ENCODE measurements at places on chromosomes 5 and 9.

DNA sequence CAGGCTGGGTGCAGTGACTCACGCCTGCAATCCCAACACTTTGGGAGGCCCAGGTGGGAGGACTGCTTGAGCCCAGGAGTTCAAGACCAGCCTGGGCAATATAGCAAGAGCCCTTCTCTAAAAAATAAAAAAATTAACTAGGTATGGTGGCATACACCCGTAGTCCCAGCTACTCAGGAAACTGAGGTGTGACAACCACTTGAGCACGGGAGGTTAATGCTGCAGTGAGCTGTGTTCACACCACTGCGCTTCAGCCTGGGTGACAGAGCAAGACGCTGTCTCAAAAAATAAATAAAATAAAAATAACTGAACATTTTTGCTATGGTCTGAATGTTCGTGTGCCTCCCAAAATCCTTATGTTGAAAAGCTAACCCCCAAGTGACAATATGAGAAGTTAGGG lies 24.5 kb downstream of the AGTPBP1 start:
- DNase-seq = no peak

DNA sequence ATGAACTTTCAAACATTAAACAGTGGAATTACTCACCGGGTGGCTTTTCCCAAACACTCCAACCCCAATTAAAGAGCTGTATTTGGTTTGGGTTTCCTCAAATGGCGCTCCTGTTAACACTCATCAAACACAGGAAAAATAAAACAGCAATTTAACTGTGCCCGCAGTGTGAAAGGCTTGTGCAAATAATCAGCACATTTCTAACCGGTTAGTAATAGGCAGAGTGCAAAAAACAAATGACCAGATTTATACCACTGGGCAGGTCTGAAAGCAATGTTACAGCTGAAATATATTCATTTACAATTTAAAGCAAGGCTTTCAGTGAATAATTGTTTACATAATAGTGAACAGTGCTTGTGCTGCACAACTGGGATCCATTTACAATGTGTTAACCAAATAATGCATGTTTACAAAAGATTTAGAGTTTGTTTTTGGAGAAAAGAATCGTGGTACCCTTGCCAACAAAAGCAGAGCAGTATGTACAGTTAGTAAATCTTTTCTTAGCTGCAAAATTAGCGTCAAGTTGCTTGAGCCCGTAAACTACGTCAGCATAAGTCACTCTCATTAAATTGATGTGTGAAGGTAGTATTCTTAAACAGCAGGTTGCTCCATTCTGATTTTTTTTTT lies 662.9 kb upstream of the ZNF608 start:
- no peak for DNase-seq

DNA sequence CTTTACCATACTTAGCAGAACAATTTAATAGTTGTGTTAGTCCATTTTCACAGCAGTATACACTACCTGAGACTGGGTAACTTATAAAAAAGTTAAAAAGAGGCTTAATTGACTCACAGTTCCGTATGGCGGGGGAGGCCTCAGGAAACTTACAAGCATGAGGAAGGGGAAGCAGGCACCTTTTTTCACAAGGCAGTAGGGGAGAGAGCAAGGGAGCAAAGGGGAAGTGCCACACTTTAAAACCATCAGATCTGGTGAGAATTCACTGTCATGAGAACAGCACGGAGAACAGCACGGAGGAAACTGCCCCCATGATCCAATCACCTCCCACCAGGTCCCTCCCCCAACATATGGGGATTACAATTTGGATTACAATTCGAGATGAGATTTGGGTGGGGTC lies 269.9 kb downstream of the MTRR start:
- no peak for DNase-seq

- no peak for DNase-seq
These were observed 457.1 kb downstream of the DTWD2 start for GRCh38 chr5:118531276-118531675.

DNA sequence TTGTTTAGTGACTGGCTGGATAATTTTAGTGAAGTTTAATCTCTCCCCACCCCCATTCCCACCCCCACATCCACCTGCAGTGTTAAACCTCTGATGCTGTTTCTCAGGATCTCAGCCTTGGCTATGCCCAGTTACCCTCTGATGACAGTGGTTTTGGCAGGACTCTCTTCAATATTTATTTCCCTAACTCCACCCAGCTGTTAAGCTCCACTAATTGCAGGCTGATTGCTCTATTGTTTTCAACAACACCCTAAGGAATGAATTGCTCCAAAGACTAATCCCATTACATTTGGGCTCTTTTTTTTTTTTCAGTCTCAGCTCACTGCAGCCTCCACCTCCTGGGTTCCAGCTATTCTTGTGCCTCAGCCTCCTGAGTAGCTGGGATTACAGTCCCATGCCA lies 46.3 kb downstream of the PHAX start:
- no peak for DNase-seq

- no peak for DNase-seq
These were observed 42.8 kb downstream of the NFIB start for GRCh38 chr9:14271093-14271673.

DNA sequence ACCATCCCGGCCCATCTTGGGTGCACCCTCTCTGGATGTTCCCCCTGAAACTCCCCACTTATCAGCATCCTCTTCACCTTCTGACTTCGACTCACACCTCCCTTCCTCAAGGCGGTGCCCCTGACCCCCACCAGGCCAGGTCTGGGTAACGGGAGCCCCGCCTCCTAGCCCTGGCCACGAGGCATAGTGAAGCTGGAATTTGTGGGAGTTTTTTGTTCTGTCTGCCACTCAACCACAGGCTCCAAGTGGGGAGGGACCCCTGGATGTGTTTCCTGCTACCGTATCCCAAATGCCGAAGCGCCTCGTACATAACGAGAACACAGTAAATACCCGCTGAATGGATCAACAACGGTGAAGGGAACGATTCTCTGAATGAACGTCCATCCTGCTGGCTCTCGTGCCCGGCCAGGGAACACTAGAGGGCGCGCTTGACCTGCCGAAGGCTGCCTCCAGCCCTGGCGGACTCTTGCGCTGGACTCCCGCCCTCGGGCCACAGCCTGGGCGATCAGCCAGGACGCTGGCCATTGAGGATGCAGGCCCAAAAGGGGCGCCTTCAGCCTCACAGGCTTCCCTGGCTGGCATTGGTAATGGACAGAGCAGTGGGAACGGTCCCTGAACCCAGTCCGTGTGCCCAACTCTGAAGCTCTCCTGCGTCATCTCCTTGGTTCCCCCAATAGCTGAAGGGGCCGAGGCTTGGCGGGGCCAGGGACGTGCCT lies 47.3 kb upstream of the PHYKPL start:
- peak; percentile 57 for DNase-seq

DNA sequence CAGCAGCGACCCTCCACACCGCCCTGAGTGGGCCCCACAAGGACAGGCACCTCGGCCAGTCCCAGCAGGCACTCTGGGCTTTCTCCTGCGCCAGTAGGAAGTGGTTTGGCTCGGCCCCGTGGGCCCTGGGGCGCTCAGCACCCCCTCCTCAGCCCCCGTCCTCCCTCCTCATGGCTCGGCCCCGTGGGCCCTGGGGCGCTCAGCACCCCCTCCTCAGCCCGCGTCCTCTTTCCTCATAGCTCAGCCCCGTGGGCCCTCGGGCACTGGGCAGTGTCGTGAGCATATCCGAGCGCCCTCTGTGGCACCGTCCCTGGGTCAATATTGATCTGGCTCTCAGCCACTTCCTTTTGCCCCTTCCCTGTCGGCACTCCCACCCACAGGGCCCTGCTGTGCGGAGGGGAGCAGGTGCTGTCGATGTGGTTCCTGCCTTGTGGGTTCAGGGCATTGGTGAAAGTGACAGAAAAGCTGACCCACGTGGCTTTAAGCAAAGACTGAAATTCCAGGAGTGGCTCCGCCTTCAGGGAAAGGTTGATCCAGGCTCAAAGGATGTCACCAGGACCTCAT lies 5.5 kb upstream of the SCGB3A1 start:
- no peak for DNase-seq

DNA sequence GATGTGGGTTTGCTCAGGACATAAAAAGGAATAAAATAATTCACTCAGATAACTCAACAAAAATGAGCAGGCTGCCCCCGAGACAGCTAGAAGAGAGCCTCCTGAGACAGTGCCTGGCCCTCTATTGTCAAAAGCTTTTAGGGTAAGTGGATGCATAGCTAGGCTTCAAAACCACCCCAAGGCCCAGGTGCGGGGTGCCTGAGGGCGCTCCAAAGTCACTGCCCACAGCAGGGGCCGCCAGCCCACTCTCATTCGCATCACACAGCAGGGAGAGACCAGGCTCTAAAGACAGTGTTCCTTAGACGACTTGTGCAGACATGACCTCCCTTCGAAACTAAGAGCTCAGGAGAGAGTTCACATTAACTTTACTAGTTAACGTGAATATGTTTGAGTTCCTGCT lies 271.5 kb downstream of the FSTL4 start:
- DNase-seq = no peak

GRCh38 chr9:73148447-73148937 lies 3.2 kb upstream of the ANXA1 start:
- no peak for DNase-seq

GRCh38 chr5:37838152-37838932 lies 1.5 kb downstream of the GDNF start:
- no peak for DNase-seq

GRCh38 chr9:113492343-113493202 lies 29.0 kb downstream of the RGS3 start:
- DNase-seq = no peak

DNA sequence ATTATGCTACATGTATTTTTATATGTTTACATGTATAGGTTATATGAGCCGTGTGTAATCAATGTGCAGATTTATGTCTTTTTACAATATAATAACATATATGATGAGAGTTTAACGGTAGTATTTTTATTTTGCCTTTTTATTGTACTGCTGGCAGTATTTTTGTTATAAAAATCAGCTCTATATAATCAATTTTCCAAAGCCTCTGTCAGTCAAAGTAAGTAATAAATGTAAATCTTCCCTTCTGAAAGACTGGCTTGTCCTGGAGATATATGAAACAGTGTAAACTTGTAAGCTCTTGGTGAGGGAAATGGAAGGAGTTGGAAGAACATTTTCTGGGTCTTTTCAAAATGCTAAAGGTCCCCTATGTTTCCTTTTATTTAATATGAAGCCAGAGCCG lies 173.8 kb downstream of the SSBP2 start:
- DNase-seq = no peak

- no peak for DNase-seq
These were observed 99.0 kb upstream of the DAB2 start for GRCh38 chr5:39523821-39524220.

GRCh38 chr9:127143920-127144465 lies 21.6 kb upstream of the ANGPTL2 start:
- DNase-seq = no peak

DNA sequence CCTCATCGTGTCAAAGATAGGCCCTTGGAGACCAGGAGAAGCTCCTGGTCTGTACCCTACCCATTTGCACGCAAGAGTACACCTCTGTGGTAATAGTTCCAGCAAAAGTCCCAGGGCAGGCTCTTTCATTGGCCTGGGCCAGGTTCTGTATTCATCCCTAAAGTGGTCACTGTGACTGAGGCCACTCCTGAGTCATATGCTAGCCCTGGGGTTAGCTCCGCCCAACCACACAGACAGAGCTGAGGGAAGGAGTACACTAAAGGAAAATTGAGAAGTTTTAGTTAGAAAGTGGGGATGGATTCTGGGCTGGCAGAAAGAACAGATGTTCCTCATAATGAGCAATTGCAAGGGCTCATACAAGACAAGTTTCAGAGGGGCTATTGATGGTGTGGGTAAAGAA lies 206.7 kb downstream of the ARHGAP26 start:
- DNase-seq = no peak

GRCh38 chr9:37792122-37792521 lies 7.3 kb upstream of the EXOSC3 start:
- DNase-seq = no peak

DNA sequence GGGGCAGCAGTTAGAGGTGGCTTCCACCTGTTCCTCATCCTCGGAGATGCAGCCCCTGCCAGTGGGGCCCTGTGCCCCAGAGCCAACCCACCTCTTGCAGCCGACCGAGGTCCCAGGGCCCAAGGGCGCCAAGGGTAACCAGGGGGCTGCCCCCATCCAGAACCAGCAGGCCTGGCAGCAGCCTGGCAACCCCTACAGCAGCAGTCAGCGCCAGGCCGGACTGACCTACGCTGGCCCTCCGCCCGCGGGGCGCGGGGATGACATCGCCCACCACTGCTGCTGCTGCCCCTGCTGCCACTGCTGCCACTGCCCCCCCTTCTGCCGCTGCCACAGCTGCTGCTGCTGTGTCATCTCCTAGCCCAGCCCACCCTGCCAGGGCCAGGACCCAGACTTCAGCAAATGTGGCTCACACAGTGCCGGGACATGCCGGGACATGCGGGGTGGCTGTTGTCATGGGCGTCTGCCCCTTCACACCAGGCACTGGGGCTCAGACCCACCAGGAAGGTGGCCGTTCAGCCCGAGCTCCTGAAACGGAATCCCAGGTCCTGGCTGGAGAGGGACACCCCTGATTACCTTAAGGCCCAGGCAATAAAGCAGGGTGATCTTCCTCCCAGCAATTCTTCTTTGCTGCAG lies 841 bp downstream of the CYSRT1 start:
- no peak for DNase-seq

DNA sequence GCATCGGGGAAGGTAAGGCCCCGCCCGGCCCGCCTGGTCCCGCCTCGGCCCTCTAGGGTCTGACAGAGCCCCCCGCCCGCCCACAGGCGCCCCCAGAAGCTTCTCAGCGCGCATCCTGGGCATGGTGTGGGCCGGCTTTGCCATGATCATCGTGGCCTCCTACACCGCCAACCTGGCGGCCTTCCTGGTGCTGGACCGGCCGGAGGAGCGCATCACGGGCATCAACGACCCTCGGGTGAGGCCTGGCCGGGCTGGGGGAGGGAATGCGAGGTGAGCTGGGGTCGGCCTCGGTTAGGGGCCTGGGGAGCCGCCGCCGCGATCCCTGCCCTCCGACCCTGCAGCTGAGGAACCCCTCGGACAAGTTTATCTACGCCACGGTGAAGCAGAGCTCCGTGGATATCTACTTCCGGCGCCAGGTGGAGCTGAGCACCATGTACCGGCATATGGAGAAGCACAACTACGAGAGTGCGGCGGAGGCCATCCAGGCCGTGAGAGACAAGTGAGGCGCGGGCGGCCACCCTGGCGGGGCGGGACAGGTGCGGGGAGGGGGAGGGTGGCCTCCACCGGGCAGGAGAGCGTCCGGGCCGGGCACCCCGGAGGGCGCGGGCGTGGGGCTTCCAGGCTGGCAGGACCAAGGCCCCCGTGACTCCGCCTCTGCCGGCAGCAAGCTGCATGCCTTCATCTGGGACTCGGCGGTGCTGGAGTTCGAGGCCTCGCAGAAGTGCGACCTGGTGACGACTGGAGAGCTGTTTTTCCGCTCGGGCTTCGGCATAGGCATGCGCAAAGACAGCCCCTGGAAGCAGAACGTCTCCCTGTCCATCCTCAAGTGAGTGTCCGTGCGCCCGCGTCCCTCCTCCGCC lies 7.1 kb downstream of the LRRC26 start:
- DNase-seq = no peak

All from stimulated activated CD4-positive, alpha-beta T cell treated with anti-CD3 and anti-CD28 coated beads, Interleukin-1b, Interleukin-23, amount 100 ng/mL, for 4 hours (primary cell).